Sciatic nerve (tissue), 2 donors: ENCODE measurements at places on chromosomes 12 and 14. TPM values are rescaled to one million over a fixed set of nuclear protein-coding genes. Genes with fewer than 3 reads are reported as not detected.

The SLC24A4 gene
- 3.6 TPM for total RNA-seq

The LHX5 gene
- not detected for total RNA-seq

The BICDL1 gene
- 1.5 TPM for total RNA-seq

The ART4 gene
- total RNA-seq = 0.80 TPM

The DNAJC22 gene
- not detected for total RNA-seq

The MAGOHB gene
- 20.6 TPM for total RNA-seq

The CHURC1 gene
- 66.0 TPM for total RNA-seq

DNA sequence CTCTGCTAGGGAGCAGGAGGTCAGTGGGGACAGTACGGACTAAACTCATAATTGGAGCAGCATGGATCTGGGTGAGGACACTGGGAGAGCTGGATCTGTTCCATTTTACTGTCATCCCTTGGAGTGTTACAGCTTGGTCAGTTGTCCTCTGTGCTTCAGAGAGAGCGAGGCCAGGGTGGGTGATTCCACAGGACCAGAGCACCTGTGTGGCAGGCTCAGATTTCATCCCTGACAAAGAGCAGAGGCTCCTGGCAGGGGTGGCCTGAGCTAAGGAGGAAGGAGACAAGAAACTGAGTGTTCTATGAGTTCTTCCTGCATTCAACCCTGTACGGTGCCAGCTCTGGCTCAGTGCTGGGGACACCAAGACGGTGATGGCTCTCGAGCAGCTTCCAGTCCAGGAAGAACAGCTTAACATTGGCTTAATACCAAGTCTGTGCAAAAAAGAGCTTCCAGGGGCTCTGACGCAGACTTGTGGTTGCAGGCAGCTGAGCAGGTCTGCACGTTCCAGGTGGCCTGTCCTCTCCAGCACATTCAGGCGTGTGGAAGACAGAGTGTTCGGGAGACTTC lies 8.4 kb upstream of the PGF start:
- DNase-seq = no peak

DNA sequence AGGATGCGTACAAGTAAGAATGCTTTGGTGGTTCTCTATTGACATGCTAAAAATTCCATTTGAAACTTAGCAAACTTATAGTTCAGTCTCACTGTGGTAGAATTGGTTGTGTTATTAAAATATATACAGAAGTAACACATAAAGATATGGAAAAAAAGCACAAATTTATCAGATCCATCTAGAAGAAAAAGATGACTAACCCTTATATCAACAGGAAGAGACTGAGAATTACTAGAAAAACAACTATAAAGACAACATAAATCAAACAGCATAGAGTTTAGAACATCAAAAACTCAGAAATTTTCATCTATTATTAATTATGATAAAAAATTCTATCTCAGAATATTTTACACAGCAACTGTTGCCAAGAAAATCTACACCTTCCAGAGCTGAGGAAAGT lies 491.0 kb downstream of the ETNK1 start:
- no peak for DNase-seq

GRCh38 chr12:96497855-96498254 lies 8.5 kb downstream of the CFAP54 start:
- no peak for DNase-seq

DNA sequence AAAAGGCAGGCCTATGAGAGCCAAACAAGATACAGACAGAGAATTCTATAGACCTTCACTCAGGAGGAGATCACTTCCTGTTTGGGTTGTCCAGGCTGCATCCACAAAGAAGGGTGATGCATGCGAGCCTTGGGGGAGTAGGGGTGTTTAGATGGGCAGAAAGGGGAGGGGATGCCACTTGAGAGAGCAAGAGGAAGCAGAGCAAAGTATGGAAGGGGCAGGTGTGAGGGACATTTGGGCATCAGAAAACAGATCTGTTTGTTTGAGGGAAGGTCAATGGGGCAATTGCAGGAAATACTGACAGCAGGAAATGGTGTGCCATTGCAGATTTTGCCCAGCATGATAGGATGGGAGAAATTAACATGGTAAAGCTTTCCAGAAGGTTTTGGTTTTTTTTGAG lies 146.4 kb upstream of the FOXN3 start:
- no peak for DNase-seq

DNA sequence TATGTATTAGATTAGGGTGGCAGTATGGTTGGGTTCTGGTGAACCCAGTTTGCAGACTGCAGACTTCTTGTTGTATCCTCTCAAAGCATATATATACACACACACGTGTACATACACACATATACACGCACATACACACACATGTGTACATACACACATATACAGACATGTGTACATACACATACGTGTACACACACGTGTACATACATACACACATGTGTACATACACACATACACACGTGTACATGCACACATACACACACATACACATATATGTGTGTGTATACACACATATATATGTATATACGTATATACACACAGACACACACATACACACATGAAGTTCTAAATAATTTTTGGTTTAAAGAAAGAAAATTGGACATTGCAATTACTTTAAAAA lies 780.2 kb downstream of the FLRT2 start:
- no peak for DNase-seq

GRCh38 chr14:90816681-90817436 lies 629 bp upstream of the TTC7B start:
- no peak for DNase-seq

GRCh38 chr12:6708960-6709394 lies 8.4 kb upstream of the PIANP start:
- no peak for DNase-seq

DNA sequence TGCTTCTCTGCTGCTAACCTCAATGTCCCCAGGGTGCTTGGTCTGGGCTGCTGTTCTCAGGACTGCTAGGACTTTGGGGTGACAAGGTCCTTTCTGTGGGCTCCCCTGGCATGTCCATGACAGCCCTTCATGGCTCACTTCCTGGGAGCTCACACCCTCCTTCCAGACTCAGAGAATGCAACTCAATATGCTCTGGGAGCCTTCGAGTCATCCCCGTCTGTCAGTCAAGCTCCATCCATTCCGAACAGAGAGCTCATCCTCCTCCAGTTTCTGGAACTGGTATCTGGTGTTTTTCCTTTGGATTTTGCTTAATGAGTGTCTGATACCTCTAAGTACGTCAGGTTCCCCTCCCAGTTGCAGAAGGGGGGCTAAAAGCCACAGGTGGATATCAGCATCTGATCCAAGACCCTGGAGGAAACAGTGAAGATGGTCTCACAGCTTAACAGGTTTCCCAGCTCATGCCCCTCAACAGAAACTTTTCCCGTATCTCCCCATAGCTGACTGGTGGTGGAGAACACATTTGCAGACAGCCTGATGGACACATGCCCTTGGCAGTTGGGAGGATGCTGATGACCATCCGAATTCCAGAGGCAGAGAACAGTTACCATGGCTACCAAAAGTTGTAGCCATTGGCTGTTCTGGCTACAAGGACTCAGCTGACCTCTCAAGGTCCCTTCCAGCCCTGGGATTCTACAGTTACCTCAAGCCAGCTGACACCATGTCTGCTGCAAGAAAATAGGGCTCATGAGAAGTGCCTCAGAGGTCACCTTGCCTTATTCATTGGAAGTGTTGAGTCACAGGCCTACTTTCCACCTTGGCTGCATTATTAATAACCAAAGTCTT lies 9.5 kb upstream of the RAB35 start:
- no peak for DNase-seq

DNA sequence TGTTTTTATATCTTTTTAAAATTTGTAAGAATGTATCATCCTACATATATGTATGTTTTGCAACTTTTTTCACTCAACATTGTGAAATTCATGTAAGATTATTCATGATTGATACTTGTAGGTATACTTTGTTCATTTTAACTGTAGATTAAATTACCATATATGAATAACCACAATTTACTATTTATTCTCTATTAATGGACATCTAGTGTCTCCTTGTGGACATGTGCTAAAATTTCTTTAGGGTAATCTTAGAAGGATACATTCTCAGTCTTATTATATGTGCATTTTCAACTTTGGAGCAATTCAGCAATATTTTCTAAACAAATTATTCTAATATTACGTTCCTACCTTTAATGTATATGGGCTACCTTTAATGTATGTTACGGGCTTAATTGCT lies 192.4 kb downstream of the FUT8 start:
- DNase-seq = no peak

DNA sequence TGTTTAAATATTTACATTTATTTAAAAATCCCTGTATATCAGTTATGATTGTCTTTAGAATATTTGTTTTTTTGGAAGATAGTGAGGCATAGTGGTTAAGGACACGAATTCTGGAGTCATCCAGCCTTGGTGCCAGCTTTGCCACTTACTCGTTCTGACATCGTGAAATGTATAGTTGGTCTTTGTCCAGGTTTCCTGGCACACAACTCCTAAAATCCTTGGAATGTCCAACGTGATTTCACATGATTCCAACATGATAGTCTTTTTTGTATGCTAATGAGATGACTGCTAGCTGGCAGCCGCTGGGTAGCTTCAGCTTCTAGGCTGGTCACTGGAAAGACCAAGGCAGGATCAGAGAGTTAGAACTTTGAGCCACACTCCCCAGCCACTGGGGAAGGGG lies 64.8 kb downstream of the PRICKLE1 start:
- no peak for DNase-seq

- no peak for DNase-seq
Measured at GRCh38 chr12:82517027-82517426, 158.7 kb downstream of the METTL25 start.
